ENCODE measurements at places on chromosomes 4 and X. TPM values are rescaled to one million over a fixed set of nuclear protein-coding genes. Genes with fewer than 3 reads are reported as not detected.

The PDGFRA gene
- 71.0 TPM for total RNA-seq

The HNRNPDL gene
- 263 TPM for total RNA-seq

DNA sequence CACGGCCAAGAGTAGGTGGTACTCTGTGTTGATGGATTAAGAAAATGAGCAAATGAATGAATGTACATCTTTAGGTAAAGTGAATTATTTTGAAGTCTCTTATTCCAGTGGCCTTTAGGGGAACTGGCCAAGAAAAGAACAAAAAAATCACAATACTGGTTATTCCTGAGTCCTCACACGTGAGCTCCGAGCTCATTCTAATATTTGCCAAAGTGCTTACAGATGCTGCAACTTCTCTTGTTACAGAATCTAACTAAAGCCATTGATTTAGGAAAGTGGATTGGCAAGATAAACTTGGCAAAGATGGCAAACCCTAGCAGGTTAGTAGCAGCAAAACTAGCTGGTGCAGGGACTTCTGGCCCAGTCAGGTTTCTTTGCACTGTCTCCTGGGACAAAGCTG lies 37.6 kb downstream of the IDS start:
- no peak for DNase-seq

GRCh38 chr4:108213308-108213707 lies 44.6 kb upstream of the LEF1 start:
- no peak for DNase-seq
